ENCODE measurements at places on chromosomes 1 and 21. TPM values are rescaled to one million over a fixed set of nuclear protein-coding genes. Genes with fewer than 3 reads are reported as not detected.

KIF2C gene
- total RNA-seq: 7.9 TPM

FCGR2B gene
- total RNA-seq: 1.5 TPM

TAL1 gene
- 5.6 TPM for total RNA-seq

ABCG1 gene
- 23.4 TPM for total RNA-seq

TRIM67 gene
- 5.2 TPM for total RNA-seq

GUCA2A gene
- not detected for total RNA-seq

GPATCH2 gene
- 22.5 TPM for total RNA-seq

EXO1 gene
- 3.7 TPM for total RNA-seq

ALDH4A1 gene
- 13.7 TPM for total RNA-seq

OR11L1 gene
- total RNA-seq: not detected

CD247 gene
- total RNA-seq: 1.3 TPM

CLCNKB gene
- total RNA-seq: 0.40 TPM

LRIF1 gene
- 12.6 TPM for total RNA-seq

BACE2 gene
- total RNA-seq: 36.0 TPM

RHOU gene
- 47.3 TPM for total RNA-seq

ST6GALNAC5 gene
- 21.3 TPM for total RNA-seq

CACNA1E gene
- total RNA-seq: 53.7 TPM

ZNF670 gene
- total RNA-seq: 13.1 TPM

PLPPR5 gene
- total RNA-seq: 17.2 TPM

C4BPA gene
- not detected for total RNA-seq

KCNC4 gene
- total RNA-seq: 9.1 TPM

CRP gene
- not detected for total RNA-seq

TFF2 gene
- total RNA-seq: not detected

CFHR5 gene
- 0.11 TPM for total RNA-seq

F11R gene
- total RNA-seq: 23.7 TPM

GPR37L1 gene
- 3.1 TPM for total RNA-seq

HIVEP3 gene
- 3.0 TPM for total RNA-seq

C1orf115 gene
- 44.9 TPM for total RNA-seq

ANGEL2 gene
- total RNA-seq: 50.9 TPM

LEFTY2 gene
- total RNA-seq: 0.44 TPM

SYT11 gene
- total RNA-seq: 118 TPM

RIMS3 gene
- total RNA-seq: 33.6 TPM

CIART gene
- 14.7 TPM for total RNA-seq

PGLYRP3 gene
- total RNA-seq: not detected

CYP4X1 gene
- 33.3 TPM for total RNA-seq

IFNLR1 gene
- total RNA-seq: 0.72 TPM

LRRC8D gene
- 29.3 TPM for total RNA-seq

F13B gene
- total RNA-seq: not detected

BTBD19 gene
- total RNA-seq: 6.8 TPM

DPT gene
- total RNA-seq: 14.4 TPM

KIF26B gene
- total RNA-seq: 10.9 TPM
